ENCODE measurements at places on chromosomes 12 and 14.
A peak's percentile ranks its signal among the peaks of the same experiment; 100 is the strongest.

GRCh38 chr12:113127791-113128199, 7.8 kb downstream of the RASAL1 start:
- no peak for DNase-seq

- DNase-seq = peak; percentile 35
Measured at GRCh38 chr14:93132472-93133065, 16.8 kb upstream of the ITPK1 start.

DNA sequence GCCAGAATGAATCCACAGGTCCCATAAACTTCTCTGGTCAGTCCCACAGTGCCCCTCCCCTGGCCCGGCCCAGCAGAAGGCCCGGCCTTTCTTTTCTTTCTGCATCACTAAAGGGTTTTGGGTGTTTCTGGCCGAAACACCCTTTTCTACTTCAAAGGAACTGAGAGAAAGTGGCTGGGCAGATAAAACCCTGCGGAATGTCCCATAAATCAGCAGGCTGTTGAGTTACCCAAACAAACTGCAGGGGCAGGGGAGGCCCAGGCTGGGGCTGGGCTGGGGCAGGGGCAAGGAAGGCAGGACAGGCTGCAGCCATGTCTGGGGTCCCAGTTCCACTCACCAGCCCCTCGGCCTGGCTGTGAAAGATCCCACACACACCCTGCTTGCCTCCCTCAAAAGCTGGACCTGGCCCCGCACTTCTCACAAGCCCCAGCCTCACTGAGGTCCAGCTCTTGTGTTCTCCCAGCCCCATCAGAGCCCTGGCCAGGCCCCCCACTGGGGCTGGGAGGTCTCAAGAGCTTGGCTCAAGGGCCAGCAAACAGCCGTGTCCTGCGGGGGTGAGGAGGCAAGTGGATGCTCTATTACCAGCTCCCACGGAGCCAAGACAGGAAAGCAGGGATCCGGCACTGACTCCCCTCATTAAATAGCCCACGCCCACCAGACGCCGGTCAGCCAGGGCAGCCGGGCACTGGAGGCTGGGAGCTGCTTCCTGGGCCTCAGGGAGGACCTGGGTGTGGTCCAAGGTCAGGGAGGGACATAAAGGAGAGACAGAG, 41.9 kb downstream of the CCNK start:
- no peak for DNase-seq

- DNase-seq = peak; percentile 89
Measured at GRCh38 chr12:112013601-112014402, 576 bp downstream of the ERP29 start.

DNA sequence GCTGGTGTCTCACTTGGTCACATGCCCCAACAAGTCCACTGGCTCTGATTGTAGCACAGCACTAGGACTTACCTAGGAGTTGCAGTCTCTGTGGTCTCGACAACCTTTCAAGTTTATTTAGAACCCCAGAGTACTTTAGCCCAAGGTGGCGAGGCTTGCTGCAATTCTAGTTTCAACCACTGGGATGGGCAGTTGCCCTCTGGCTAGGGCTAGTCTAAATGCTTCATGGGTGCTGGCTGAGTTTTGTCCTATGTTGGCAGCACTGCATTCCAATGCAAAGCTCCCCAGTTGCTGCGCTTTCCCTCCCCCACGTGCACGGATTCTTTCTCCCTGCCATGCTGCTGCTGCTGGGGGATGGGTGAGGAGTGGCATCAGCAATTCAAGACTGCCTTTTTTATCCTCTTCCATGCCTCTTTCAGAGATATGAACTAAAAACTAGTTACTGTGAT, 207.9 kb downstream of the SYNE2 start:
- peak; percentile 14 for DNase-seq

GRCh38 chr12:31471823-31472222, 119.1 kb downstream of the DENND5B start:
- no peak for DNase-seq

GRCh38 chr12:44054281-44054680, 218.4 kb downstream of the TMEM117 start:
- DNase-seq = no peak

- no peak for DNase-seq
Measured at GRCh38 chr12:56413392-56413791, 35.8 kb downstream of the TIMELESS start.

- DNase-seq = no peak
Measured at GRCh38 chr14:31336646-31337045, 83.7 kb downstream of the HEATR5A start.

GRCh38 chr12:18681818-18682217, 56.0 kb downstream of the PLCZ1 start:
- no peak for DNase-seq

DNA sequence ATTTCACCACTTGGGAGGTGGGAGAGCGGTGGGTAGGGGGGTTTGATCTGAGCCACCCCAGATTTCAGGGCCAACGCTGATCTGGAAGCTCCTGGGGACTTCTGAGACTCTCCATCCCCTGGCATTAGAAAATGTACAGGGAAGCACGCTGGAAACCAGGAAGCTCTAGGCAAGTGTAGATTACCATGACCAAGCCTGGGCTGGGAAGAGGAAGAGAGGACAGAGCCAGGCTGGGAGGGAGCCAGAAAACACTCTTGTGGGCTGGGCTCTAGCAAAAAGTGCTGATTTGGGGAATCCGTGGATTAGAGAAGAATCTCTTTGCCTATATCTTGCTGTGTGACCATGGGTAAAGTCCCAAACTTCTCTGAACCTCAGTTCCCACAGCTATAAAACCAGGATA, 236.7 kb downstream of the BCL11B start:
- DNase-seq = peak; percentile 4

- no peak for DNase-seq
Measured at GRCh38 chr12:38515912-38516311, 199.3 kb downstream of the ALG10B start.

GRCh38 chr12:6868211-6869048, 1.1 kb downstream of the TPI1 start:
- peak; percentile 31 for DNase-seq

- DNase-seq = no peak
Measured at GRCh38 chr12:55718624-55719275, 1.4 kb upstream of the RDH5 start.

- no peak for DNase-seq
Measured at GRCh38 chr12:80432061-80432460, 12.0 kb upstream of the PTPRQ start.

GRCh38 chr14:85010186-85010585, 519.8 kb upstream of the FLRT2 start:
- DNase-seq = no peak

- no peak for DNase-seq
Measured at GRCh38 chr12:31009976-31010375, 63.7 kb upstream of the DDX11 start.

- DNase-seq = no peak
Measured at GRCh38 chr14:76926521-76927251, 100.5 kb downstream of the LRRC74A start.

GRCh38 chr12:57549909-57550640, at the start of gene KIF5A:
KIF5A (plus strand) TSS chr12:57550044; CDS start chr12:57550272, 228 bp downstream.
- peak; percentile 63 for DNase-seq

DNA sequence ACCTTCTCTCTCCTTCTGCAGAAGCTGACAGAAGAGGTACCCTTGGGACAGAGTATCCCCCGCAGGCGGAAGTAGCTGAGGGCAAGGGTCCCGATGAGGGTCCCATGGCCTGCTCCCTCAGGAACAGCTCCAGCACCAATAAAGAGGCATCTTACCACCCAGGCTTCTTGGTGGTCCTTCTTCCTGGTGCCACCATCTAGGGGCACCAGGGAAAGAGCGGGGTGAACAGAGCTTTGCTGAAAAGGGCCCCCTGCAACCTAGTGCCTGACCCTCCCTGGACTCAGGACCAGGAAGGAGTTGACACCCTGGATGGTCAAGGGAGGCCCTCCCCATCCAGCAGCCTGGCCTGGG, 591 bp upstream of the IRF9 start:
- DNase-seq = no peak

DNA sequence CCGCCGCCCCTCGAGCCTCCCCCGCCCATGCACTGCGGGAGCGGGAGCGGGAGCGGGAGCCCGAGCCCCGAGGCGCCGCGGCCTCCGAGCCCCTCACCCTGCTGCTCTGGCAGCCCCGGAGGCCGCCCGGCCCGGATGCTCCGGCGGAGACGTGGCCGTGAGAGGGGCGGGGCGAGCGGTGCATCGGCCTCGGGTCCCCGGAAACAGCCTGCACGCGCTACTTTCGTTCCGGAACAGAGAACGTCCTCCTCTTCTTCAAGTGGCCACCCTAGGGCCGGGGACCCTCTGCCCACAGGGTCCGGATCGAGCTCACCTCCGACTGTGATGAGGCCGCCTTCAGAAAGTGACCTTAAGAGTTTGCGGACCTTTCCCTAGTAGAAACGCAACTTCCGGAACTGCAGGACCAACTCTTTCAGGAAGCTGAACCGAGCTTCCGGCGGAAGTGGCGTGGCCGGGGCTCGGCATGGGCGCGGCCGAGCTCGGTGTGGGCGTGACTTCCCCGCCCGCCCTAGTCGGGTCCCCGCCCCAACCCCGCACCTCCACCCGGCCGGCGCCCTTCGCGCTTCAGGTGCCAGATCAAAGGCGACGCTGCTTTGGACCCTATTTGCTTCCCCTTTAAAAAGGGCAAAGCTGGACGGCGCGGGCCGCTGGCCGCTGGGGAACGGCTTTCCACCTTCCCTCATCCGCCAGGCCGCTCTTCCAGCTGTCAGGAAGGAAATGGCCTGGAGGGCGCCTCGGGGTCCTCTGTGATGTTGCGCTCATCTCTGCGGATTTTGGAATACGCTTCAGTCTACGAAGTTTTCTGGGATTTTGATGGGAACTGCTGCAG, at the start of gene GOLGA3:
TSS of gene GOLGA3 (minus strand) at position 164 of the 829 bp plus-strand sequence. CDS start 6,741 bp downstream, outside the sequence.
- DNase-seq = peak; percentile 91

DNA sequence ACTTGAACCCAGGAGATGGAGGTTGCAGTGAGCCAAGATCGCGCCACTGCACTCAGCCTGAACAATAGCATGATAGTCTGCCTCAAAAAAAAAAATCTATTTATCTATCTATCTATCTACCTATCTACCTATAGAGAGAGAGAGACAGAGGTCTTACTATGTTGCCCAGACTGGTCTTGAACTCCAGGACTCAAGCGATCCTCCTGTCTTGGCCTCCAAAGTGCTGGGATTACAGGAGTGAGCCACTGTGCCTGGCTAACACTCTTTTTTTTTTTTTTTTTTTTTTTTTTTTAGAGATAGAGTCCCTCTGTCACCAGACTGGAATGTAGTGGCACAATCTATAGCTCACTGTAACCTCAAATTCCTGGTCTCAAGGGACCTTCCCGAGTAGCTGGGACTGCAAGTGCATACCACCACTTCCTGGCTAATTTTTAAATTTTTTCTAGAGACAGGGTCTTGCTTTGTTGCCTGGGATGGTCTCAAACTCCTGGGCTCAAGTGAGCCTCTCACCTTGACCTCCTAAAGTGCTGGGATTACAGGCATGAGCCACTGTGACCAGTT, 1.9 kb downstream of the FAM186A start:
- no peak for DNase-seq
